ENCODE measurements at places on chromosomes 12 and 14. TPM values are rescaled to one million over a fixed set of nuclear protein-coding genes. Genes with fewer than 3 reads are reported as not detected.
A peak's percentile ranks its signal among the peaks of the same experiment; 100 is the strongest.

GRCh38 chr12:101501410-101501995, 26.4 kb downstream of the SPIC start:
- peak; percentile 10 for DNase-seq

DNA sequence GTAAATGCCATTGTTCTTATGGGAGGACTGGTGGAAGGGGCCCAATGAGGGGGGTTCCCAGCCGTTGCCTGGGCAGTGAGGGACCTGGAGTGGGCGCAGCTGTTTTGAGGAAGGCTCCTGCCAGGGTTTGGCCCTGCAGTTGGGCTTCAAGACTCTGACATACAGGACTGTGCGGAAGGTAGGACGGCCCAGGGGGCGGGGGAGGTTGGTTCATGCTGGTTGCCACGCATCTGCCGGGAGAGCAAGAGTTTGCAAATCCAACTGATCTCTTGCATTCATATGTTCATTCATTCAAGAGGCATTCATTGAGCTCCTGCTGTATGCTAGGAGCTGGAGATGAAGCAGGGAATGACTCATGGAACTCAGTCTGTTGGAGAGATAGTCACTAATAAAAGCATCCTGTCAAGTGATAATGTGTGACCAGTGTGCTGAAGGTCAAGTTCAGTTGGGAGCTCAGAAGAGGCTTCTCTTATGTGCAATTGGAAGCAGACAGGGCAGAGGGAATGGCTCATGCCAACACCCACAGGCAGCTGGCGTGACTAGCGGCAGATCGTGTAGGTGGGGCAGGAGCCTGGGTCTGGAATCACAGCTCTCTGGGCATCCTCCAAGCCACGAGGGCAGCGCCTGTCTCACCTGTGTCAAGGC, 7.8 kb downstream of the SH2B3 start:
- no peak for DNase-seq

- no peak for DNase-seq
These were observed 62.1 kb downstream of the ADGRD1 start for GRCh38 chr12:131015581-131016337.

DNA sequence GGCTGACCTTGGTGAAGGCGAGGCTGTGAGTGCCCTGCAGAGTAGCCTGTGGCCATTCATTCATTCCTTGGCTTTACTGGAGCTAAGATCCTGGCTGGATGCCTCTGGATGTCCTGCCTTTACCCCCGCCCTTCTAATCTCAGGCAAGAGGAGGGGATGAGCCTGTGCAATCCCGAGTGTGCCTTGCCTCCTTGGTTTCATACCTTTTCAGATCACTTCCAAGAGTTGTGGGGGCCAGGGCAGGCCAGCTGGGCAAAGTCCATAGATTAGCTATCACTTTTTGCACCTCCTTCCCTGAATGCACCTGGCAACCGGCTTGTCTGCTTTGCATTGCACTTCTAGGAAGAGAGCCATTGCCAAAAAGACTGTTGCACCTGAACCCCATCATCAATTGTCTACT, 1.5 kb downstream of the VRTN start:
- no peak for DNase-seq

- no peak for DNase-seq
These were observed 39.8 kb downstream of the LIMA1 start for GRCh38 chr12:50243507-50243906.

- peak; percentile 57 for DNase-seq
These were observed 223.9 kb downstream of the PTPRO start for GRCh38 chr12:15546102-15546701.

DNA sequence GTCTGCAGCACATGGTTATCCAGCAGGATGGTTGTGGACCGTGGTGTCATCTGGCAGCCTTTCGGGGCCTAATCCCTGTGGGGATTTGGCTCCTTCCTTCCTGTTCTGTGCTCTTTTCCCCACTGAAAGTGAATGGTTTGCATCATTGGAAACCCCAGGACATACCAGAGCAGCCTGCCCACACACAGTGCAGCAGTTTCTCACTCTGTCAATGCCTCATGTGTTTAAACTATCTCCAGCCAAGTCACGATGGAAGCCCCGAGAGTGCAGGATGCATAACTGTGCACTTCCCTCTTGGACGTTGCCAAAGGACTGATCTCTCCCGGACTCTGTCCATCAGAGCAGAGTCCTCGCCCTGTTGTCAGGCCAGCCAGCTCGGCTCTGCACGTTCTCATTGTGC, 29.0 kb upstream of the AMN start:
- DNase-seq = peak; percentile 94

DNA sequence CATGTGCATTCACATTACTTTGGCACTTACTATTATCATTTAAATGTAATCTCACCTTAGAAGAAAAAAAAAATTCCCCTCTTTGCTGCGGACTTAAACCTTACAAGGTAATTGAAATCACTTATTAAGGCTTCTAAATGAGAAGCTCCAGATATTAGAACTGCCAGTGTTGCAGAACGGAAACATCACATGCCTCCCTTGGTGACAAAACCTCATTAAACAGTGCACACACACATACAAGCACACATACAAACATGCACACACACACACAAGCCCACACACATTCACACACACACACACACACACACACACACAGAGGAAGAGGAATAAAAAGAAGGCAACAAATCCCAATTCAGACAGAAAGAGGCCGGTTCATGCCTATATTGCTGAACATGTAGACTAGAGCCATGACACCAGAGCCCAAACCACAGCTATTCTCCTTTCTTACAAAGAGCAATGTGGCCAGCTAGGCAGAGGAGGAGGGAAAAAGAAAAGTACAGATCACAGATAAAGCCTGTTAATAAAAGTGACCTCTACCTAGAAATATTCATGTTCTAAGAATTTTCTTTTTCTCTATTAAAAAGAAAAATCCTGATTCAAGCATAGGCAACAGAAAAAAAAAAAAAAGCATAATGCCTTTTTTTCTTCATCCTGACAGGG, 405.2 kb upstream of the FLRT2 start:
- DNase-seq = no peak

DNA sequence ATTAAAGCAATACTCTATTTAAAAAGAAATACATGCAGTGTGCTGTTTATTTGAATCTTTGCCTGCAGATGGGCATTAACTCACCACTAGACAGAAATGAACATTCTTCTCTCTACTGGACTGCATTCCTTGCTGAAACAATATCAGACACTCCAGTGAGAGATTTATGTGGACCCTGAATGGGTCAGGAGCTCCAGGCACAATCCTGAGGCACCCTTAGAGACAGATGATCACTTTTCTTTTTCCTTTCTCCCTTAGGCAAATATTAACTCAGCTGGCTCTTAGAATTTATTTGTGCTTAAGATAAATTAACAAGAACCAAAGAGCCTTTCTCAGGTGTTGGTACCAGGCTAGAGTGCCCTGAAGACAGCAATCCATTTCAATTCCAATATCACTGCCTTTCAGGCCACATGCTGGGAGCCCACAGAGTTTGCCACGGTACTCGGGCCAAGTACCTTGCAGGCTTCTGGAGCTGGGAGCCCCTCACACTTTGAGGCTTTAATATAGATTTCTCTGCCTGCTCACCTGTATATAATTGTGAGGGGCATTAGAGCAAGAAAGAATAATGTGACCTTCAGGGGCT, 173.0 kb downstream of the EMP1 start:
- DNase-seq = no peak

DNA sequence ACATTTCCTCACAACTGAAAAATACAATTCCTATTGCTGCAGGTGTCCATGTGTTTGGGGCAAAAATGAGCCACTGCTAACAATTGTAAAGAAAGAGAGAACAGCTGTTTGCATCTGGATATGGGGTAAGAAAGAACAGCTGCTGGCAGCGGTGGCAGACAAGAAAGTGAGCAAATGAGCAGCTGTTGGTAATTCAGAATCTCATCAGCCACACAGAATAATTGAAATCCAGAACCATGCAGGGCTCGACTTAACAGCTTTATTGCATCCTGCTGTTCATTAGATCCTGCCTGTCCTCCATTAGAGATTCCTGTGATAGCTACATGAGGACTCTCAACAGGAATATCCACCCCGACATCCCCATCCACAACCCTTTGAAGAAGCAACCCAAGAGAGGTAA, 62.5 kb upstream of the TSPAN8 start:
- peak; percentile 78 for DNase-seq

DNA sequence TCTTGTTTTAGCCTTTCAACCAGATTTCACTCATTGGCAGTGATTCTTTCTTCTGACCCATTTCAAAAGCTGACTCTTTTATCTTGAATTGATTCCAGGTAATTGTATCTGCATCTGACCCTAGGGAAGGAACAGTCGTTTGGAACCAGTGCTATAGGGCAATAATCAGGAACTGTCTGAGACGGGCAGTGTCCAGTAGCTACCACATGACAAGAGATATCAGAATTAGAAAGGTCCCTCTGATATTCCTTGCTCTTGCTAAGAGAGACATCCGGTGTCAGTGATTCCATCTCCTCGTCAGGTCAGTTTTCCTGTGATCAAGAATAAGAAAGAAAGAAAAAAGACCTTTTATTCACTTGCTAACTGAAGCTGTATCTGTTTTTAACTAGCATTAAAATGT, 47.8 kb upstream of the PDE3A start:
- DNase-seq = no peak

DNA sequence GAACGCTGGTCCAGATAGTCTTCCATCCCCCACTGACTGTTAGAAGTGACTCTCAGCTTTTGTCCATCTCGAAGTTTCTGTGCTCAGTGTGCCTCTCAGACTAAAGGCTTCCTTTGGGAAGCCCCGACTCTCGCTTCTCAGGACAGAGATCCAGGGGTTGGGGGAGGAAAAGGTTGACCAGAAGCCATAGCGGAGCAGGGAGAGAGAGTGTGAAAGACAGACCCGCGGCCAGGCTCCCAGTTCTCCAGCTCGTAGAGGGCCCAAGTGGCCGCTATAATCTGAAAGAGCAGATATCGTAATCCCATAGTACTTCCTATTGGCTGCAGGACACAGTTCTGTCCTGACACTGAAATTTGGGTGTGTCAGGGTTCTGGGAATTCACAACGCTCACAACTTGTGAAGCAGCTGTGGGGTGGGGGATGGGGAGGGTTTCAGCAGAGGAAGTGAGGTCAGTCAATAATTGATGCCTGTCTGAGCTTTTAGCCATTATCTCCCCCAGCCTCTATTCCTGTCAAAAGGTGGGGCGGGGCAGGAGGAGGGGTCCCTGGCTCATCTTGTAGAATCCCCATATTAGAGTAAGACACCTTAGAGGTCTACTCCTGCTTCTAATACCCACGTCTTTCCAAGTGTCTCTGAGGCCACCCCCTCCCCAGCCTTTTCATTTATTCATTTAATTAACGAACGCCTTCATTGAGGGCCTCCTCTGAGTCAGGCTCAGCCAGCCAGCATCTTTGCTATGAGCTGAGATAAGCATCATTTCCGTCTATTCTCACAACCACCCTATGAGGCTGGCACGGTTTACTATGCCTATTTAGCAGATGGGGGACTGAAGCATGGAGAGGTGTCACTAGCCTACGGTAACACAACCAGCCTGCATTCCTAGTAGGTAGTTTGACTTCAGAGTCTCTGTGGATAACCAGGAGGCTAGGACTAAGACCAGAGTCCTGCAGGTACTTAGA, 1.6 kb upstream of the ACVRL1 start:
- DNase-seq = peak; percentile 98

DNA sequence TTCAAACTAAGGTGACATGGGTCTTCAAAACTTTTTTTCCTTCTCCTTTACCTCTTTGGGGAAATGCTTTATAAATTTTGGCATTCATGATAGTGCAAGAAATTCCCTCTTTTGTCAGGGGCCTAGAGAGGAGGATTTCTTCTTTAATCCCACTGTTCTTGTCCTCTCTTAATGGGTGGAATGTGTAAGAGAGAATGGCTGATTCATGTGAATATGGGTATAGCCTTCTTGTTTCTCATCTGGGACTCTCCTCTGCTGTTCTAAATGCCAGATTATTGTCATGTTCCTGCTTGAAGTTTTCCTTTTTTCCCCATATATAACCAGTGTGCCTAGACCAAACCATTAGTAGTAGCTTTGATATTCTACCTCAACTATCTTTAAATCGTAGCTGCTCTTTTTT, 46.7 kb downstream of the SLC38A4 start:
- DNase-seq = no peak

DNA sequence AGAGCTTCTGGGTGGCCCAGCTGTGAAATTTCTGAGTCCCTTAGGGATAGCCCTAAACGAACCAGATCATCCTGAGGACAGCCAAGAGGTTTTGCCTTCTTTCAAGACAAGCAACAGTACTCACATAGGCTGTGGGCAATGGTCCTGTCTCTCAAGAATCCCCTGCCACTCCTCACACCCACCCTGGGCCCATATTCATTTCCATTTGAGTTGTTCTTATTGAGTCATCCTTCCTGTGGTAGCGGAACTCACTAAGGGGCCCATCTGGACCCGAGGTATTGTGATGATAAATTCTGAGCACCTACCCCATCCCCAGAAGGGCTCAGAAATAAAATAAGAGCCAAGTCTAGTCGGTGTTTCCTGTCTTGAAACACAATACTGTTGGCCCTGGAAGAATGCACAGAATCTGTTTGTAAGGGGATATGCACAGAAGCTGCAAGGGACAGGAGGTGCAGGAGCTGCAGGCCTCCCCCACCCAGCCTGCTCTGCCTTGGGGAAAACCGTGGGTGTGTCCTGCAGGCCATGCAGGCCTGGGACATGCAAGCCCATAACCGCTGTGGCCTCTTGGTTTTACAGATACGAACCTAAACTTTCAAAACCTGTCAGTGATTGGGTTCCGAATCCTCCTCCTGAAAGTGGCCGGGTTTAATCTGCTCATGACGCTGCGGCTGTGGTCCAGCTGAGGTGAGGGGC, 38.9 kb downstream of the DAD1 start:
- peak; percentile 41 for DNase-seq

GRCh38 chr12:18751866-18752265, 13.9 kb downstream of the CAPZA3 start:
- DNase-seq = no peak

- DNase-seq = no peak
These were observed 1.7 kb downstream of the ARHGAP9 start for GRCh38 chr12:57477710-57478681.

DNA sequence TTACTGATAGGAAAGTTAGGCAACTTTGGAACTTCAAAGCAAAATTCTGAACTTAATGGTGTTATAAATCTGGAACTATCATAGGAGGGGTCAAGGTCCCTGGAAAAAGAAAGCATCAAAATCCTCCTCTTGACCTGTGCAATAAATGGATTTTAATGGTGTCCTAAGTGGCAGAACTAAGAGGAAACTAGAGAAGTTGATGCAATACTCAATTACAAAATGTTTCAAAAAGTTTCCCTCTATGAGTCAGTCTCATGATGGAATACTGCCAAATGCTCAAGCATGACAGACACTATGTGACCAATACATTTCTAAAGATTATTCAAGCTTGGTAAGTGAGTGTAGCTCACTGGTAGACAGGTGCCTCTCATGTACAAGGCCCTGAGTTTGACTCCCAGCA, 47.7 kb upstream of the ERGIC2 start:
- peak; percentile 4 for DNase-seq

The KRT85 gene
- polyA plus RNA-seq = not detected

The CD69 gene
- polyA plus RNA-seq = 0.93 TPM

The CACNA1C gene
- polyA plus RNA-seq = 2.6 TPM

The TGM1 gene
- polyA plus RNA-seq = 2.0 TPM

The RILPL1 gene
- 36.2 TPM for polyA plus RNA-seq

The FSCB gene
- polyA plus RNA-seq = not detected

The ITGA5 gene
- 96.2 TPM for polyA plus RNA-seq

The GARIN6 gene
- polyA plus RNA-seq = not detected

All from muscle of leg (tissue), 16 donors.